ENCODE measurements at places on chromosomes 16 and 17. TPM values are rescaled to one million over a fixed set of nuclear protein-coding genes. Genes with fewer than 3 reads are reported as not detected.

The CMTM2 gene
- polyA plus RNA-seq = not detected

The CDK5RAP3 gene
- polyA plus RNA-seq = 137 TPM

The CCL16 gene
- polyA plus RNA-seq = not detected

The RPL19 gene
- 761 TPM for polyA plus RNA-seq

The DNAH9 gene
- polyA plus RNA-seq = 1.8 TPM

The MYOCD gene
- 70.8 TPM for polyA plus RNA-seq

The CDT1 gene
- polyA plus RNA-seq = 15.9 TPM

The HSD17B2 gene
- not detected for polyA plus RNA-seq

The ASGR1 gene
- 21.7 TPM for polyA plus RNA-seq

The PPP1R27 gene
- polyA plus RNA-seq = not detected

The DOC2A gene
- polyA plus RNA-seq = 6.9 TPM

The CDRT4 gene
- 6.0 TPM for polyA plus RNA-seq

The SPATA22 gene
- not detected for polyA plus RNA-seq

The KCNJ2 gene
- polyA plus RNA-seq = 0.14 TPM

The ATP2C2 gene
- 0.79 TPM for polyA plus RNA-seq

The TMEM170A gene
- polyA plus RNA-seq = 22.7 TPM

Data from cardiac muscle cell (in vitro differentiated cells and primary cell).